ENCODE measurements at places on chromosomes 16 and 17. TPM values are rescaled to one million over a fixed set of nuclear protein-coding genes. Genes with fewer than 3 reads are reported as not detected.

GRCh38 chr17:15096511-15096910, 168.6 kb downstream of the PMP22 start:
- no peak overlapping the region for H3K27ac ChIP-seq
- peaks cover 5% of the 10 kb centered on the region for H3K36me3 ChIP-seq
- peaks cover 29% of the 10 kb centered on the region for H3K4me1 ChIP-seq
- no peak for DNase-seq
- H3K4me3 ChIP-seq: no peak overlapping the region

- peak overlapping the region; percentile 95 for H3K27ac ChIP-seq
- no peak for DNase-seq
- H3K4me1 ChIP-seq: peaks cover 78% of the 10 kb centered on the region
- no peak overlapping the region for H3K4me3 ChIP-seq
These were observed 25.4 kb downstream of the YWHAE start for GRCh38 chr17:1374431-1375177.

The LLGL2 gene
- 94.3 TPM for total RNA-seq

DNA sequence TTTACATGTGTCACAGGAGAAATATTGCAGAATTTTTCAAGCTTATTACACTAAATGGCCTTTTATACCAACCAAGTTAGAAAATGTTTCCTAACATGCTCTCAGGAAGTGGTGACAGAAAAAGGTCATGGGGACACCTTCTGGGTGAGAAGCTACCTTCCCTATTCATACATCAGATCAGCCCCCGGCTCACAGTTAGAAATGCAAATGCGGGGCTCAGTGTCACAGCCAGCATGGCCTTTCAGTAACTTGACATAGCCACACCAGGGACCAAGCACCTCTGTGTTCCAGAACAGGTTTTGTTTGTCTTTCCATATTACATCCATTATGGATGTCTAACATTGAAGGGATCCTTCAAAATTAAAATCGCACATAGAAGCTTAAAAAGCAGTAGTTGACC, 59.5 kb downstream of the CHD9NB start:
- no peaks in the 10 kb centered on the region for H3K27me3 ChIP-seq
- no peak for DNase-seq
- H3K4me1 ChIP-seq: peaks cover 4% of the 10 kb centered on the region
- no peaks in the 10 kb centered on the region for H3K36me3 ChIP-seq

GRCh38 chr16:66851166-66851964, 7.2 kb downstream of the CA7 start:
- H3K4me1 ChIP-seq: no peaks in the 10 kb centered on the region
- DNase-seq: no peak
- no peaks in the 10 kb centered on the region for H3K36me3 ChIP-seq
- H3K27ac ChIP-seq: no peak overlapping the region
- H3K27me3 ChIP-seq: peaks cover 22% of the 10 kb centered on the region
